ENCODE measurements at places on chromosomes 12 and 14.

DNA sequence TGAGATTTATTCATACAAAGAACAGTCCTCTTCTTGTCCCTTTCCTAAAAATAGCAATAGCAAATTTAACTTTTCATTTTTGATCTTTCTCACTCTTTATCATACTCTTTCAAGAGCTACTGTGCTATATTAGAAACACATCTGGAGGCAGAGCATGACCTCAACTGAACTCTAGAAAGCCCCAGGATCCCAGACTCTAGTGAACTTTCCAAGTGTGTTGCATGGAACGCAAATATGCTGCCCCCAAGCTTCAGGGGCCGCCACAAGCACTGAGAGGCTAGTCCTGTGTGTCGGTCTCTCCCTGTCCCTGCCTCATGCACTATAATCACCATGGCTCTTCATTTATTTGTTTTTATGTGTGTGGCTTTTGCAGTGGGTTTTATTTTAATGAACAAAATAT lies 38.7 kb upstream of the ZNF641 start:
- no peak for DNase-seq

DNA sequence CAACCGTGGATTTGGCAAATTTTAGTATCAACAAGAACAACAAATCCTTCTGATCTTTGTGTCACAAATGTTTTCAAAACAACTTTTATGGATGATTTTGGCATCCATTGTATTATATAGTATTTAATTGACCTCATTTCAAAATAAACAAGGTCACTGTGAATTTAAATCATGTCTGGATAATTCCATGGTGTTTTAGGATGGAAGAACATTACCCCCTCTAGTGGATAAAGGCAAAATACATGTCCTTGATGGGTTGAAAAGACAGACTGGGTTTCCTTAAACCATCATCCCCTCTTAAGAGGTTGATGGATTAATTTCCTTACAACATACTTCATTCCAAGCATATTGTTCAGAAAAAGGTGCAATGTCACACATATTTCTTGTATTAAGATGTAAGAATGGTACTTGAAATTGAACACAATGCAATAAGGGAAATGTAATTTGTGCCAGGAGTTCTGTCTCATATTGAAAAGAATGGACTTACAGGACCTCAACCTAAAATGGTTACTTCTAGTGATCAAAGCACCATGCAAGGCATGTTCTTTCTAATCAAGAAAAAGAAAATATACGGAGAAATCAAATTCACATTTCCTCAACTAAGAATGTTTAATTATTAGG lies 352.0 kb downstream of the BCAT1 start:
- DNase-seq: no peak

- peak; percentile 4 for DNase-seq
Measured at GRCh38 chr14:73173092-73173735, 36.9 kb downstream of the PSEN1 start.

DNA sequence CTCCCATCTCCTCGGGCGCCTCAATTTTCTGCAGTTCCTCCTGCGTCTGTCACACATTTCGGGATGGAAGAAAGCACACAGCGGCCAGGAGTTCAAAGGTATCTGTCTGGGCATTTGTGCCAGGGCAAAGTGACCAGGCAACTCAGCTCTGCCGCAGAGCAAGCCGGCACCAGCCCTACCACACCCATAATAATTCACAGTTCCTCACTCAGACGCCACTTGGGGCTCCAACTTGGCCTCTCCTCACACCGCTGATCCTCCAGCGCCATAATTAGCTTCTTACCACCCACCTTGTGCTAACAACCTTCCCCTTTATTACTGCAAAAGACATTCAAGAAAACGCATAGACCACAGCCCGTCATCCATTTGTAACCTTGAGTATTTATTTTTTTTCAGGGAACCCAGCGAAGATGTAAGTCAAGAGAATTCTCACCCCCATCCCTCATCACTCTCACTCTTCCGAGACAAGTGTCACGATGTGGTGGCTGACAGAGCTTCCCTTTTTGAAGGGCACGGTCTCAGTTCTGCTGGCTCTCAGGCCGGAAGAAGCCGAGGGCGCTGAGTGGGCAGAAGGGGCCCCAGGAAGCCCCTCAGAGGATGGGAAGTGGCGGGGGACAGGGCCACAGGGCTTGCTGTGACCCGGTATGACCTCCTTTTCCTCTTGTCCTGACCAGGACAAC lies 25.2 kb upstream of the NCOR2 start:
- DNase-seq: no peak

DNA sequence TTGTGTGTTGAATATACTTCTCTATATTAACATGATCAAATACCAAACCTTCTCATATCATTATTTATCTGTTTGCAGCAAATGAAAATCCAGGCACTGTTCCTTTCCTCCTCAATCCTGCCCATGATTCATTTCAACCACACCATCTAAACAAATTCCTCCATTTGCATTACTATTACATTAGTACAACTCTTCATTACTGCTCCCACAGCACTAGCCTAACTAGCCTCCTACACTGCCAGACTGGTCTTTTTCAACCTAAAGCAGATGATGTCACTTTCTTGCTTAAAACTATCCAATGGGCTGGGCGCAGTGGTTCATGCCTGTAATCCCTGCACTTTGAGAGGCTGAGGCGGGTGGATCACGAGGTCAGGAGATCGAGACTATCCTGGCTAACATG lies 117.3 kb upstream of the MYF6 start:
- no peak for DNase-seq

DNA sequence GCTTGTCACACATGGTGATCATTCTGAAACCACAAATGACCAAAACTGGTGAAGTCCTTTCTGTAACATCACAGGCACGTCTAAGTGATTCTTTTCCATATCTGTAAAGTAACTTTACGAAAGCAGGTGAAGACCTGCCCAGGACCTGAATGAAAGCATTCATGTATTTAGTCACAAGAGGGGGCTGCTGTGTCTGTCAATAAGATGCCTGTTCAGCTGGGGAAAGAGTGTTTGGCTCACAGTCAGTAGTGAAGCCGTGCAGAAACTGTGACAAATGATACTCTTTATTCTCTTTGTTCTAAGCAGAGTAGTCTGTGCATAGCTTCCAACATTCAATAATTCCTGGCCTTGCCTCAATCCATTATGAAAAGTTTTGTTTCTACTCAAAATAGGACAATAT lies 373.5 kb upstream of the OR4E1 start:
- DNase-seq: peak; percentile 30

- no peak for DNase-seq
Measured at GRCh38 chr14:54356172-54356571, 40.6 kb upstream of the CDKN3 start.

- no peak for DNase-seq
Measured at GRCh38 chr12:39613525-39613924, 6.1 kb downstream of the ABCD2 start.

DNA sequence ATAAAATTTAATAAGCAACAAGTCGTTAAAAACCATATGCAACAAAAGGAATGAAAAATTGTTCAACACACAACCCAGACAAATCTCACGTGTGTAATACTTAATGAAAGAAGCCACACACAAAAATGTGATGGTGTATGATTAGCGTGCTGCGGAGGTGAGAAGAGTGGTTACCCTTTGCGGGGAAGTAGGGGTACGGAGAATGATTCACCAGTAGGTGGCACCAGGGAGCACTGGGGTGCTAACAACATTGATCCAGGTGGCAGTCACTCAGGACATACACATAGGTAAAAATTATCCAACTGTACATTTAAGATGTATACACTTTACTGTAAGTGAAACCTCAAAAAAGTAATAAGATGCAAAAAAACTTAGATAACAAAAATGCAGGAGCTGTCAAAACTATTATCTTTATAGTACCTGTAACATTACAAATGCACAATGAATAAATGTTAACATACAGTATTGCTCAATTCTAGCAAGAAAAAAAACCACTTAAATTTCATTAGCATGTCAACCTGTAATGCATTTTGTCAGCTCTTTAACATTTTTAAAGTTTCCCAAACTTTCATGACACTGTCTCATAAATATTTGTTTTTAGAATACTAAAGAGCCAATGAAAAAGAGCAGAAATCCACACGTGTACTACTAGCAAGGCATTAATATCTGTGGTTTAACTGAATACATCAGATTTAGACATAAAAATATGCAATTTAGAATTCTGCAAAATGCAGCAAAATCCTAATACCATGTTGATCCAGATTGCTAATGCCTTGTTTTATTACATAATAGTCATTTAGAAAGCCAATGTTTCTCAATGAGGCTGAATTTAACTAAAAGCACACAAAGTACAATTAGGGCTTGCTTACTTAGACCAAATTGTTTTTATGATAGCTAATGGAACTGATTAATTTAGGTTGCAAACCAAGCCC lies 46.7 kb downstream of the TMCC3 start:
- DNase-seq: peak; percentile 62

- no peak for DNase-seq
Measured at GRCh38 chr14:53900499-53900898, 56.1 kb downstream of the BMP4 start.

DNA sequence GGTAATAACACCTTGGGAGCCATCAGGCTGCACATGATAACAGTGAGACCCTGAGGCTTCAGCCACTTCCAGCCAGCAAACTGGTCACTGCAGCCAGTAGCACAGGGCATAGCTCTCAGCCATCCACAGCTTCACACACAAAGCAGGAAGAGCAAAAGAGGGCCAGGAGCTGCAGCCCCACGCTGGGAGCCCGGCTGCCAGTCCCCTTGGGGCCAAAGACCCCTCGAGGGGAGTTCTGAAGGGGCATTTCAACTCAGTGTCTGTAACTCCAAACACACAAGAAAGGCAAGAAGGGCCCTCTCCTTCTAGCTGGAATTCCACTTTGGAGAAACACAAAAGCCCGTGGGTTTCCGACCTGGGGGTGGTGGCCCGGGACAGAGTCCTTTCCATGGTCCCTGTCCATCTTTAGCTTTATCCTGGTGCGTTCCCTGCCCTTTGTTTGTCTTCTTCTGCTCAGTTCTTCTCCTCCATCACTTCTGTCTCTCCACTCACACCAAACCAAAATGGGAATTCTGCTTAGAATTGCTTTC lies 151.8 kb upstream of the FKBP4 start:
- no peak for DNase-seq

DNA sequence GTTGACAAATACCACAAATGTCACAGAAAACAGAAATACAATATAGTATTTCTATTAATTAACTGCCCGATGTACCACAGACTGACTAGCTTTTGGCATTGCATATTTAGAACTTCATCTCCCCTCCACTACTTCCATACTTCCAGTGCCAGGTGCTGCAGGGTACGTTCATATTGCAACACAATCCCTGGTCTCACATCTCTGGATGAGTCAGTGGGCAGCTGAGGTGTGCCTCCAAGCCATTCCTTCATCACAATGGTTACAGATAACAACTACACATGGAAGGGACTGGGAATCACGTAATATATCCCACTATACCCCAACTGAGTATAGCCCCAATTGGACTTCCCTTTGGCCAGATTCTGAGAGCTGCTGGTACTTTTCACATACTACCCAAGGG lies 31.1 kb downstream of the CCDC198 start:
- no peak for DNase-seq

GRCh38 chr12:32507942-32508320 lies 108.6 kb downstream of the FGD4 start:
- no peak for DNase-seq

DNA sequence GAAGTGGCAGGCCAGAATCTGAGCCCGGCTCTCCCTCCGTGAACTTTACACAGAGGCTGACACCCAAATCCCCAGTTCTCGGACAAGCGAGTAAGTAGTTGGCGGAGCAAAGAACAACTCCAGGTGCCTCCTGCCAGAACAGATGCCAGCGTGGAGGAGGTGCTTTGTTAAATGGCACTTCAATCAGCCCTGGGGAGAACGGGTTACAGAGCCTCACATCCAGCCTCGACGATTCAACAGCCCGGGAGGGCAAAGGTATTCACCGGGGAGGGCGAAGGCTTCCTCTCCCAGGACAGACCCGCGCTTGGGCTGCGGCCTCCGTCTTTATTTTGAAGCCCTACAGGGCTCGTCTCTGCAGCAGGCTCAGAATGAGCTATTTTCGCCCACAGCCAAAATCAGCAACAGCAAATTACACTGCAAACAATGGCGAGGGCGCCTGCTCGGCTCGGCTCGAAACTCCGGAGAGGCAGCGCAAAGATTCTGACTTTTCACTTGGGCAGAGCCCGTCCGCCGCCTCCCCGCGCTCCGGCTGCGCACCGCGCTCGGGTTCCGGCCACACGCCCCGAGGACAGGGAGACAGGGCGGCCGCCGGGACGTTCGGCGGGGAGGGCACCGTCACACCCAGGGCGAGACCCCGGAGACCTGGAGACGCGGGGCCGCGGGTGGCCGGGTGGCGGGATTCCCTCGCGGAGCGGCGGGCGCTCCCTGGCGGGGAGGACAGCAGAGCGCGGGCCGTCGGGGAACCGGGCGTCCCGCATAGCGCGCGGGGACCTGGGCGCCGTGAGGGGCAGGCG lies 811 bp downstream of the TMCC3 start:
- DNase-seq: peak; percentile 19

DNA sequence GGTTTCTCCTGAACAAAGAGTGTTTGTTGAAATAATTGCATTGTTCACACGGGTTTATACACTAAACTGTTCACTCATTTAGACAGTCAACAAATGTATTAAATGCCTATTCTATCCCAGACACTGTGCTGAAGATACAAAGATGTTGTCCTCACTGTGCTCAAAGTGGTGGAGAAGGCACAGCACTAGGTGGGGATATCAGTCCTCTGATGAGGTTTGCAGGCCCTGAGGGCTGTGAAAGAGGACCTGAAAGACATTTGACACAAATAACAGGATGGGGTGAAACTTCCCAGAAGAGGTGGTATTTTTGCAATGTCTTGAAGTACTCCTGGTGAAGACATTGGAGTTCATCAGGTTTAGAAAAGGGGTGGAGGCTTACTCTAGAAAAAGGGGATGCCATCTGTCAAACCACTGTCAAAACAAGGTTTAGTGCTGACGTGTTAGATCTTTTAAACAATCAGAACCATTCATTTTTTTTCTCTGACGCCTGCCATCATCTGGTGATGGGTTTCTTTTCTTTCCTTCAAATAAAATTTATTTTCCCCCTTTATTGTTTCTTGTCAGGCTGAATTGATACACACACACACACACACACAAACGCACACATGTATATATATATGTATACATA lies 69.5 kb downstream of the ACSS3 start:
- DNase-seq: no peak

DNA sequence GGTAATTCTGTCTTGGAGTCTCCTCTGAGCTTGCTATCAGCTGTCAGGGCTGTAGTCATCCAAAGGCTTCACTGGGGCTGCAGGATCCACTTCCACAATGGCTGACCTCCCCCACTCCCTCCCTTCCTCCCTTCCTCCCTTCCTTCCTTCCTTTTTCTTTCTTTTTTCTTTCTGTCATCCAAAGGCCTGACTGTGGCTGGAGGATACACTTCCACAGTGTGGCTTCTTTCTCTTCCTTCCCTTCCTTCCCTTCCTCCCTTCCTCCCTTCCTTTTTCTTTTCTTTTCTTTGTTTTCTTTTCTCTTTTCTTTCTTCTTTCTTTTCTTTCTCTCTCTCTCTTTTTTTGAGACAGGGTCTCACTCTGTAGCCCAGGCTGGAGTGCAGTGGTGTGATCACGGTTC lies 30.6 kb downstream of the ARF6 start:
- no peak for DNase-seq

All from stimulated activated CD4-positive, alpha-beta T cell treated with anti-CD3 and anti-CD28 coated beads, Interleukin-4, amount 100 ng/mL, for 24 hours (primary cell).